ENCODE measurements at places on chromosomes 2 and 18.
A peak's percentile ranks its signal among the peaks of the same experiment; 100 is the strongest.

GRCh38 chr2:197198890-197199289 is 111.7 kb downstream of the ANKRD44 start:
- DNase-seq = no peak

GRCh38 chr2:234162861-234163260 is 112.4 kb downstream of the SPP2 start:
- DNase-seq = no peak

DNA sequence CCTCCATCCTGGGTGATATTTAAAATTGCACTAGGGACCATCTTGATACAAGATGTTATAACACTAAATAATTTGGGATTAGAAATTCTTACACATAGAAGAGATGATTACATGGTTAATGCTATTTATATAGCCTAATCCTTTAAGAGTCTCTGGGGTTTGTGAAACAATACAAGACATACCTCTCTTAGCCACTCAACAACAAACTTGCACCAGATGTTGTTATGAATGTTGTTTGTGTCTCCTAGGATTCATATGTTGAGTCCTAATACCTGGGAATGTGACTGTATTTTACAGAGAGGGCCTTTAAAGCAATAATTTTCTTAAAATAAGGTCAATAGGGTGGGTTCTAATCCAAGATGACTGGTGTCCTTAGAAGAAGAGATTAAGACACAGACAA is 678.3 kb downstream of the NYAP2 start:
- no peak for DNase-seq

- no peak for DNase-seq
These were observed 653.8 kb downstream of the BCL11A start for GRCh38 chr2:59899692-59900091.

- no peak for DNase-seq
These were observed 37.6 kb upstream of the PLEKHM3 start for GRCh38 chr2:208062961-208063360.

GRCh38 chr2:1740716-1741589 is 3.4 kb downstream of the PXDN start:
- DNase-seq = peak; percentile 65

- DNase-seq = no peak
These were observed 235.1 kb downstream of the AGAP1 start for GRCh38 chr2:235728800-235729556.

- no peak for DNase-seq
These were observed 356.2 kb upstream of the SPRED2 start for GRCh38 chr2:65788556-65788955.

DNA sequence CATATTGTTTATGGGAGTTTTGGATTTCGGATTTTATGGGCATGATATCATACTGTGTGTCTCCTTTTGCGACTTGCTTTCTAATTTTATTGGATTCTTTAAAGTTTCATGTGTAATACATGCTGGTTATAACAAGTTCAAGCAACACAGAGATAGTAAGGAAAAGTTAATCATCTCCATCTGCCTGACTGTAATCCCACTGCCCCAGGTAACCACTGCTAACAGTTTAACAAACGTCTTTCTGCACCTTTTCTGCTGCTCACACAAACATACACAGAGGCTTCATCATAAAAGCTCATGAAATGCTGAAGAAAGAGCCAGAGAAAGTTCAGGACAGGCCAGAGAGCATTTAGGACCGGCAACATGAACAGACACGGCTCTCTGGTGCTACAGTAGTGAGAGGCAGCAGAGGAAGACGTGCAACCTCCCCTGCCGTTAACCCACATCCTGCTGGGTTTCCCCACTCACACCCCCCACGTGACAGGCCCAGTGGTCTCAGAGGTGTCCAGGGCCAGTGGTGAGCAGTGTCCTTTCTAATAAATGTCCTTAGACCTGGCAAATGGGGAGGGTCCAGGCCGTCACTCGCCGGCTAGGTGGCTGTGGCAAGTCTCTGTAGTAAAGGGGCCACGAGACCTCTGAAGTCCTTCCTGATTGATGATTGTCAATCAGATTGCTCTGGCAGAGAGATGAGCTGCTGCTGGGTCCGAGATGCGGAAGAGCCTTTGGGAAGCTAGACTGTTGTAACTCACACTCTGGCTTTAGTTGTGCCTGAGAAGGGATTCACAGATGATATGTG is 43.0 kb upstream of the SLC1A4 start:
- DNase-seq = peak; percentile 41

DNA sequence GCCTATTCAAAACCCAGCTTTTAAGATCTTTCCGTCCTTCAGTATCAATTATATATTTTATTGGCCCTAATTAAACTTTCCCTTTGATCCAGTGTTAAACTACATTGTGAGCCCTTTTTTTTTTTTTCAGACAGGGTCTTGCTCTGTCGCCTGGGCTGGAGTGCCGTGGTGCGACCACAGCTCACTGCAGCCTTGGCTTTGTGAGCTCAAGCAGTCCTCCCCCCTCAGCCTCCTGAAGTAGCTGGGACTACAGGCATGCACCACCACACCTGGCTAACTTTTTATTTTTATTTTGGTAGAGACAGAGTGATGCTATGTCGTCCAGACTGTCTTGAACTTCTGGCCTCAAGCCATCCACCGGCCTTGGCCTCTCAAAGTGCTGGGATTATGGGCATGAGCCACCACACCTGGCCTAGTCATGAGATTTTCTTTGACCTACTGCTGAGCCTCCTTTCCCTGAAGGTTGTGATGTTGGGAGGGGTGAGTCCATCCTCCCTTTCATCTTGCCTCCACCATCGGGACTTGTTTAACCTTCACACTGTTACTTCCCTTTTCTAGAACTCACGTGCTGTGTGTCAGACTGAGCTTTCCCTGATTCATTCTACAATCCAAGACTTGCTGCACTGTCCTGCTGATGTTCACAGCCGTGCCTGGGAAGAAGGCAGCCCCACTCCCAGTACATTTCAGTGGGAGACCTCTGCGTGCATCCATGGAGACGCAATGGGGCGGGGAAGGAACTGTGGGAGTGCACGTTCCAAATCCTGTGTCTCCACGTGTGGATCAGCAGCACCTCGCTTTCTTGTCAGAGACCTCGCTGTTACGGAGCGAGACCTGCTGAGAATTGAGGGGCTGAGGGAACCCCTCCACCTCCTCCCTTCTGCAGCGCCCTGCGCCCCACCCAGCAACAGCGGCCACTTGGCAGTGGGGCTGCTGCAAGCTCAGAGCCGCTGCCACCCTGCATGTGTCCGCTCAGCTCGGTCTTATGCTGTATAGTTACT is 10.8 kb downstream of the OXER1 start:
- DNase-seq = no peak

GRCh38 chr2:216803791-216804190 is 56.1 kb downstream of the TNP1 start:
- DNase-seq = no peak

- DNase-seq = peak; percentile 96
These were observed 881 bp upstream of the FAM161A start for GRCh38 chr2:61854564-61855317.

DNA sequence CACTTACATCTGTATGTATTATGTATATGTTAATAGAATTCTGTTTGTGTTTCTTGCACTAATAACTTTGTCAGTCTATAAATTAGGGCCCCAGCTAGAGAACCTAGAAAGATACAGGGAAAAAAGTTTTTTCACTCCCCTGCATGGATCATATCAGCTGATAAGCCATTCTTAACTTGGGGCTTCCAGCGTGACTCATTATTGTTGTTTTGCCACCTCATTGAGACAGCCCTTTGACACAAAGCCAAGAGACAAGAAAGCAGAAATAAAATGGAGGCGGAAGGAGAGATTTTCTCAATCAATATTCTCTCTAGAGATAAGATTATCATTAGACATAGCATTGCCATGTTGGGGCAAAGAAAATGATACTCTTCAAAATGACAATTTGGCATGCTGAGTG is 93.4 kb downstream of the AKAIN1 start:
- DNase-seq = no peak

- DNase-seq = peak; percentile 58
These were observed 217.6 kb upstream of the THUMPD2 start for GRCh38 chr2:39996653-39997080.

GRCh38 chr2:97936199-97936598 is 59.5 kb downstream of the TMEM131 start:
- no peak for DNase-seq

DNA sequence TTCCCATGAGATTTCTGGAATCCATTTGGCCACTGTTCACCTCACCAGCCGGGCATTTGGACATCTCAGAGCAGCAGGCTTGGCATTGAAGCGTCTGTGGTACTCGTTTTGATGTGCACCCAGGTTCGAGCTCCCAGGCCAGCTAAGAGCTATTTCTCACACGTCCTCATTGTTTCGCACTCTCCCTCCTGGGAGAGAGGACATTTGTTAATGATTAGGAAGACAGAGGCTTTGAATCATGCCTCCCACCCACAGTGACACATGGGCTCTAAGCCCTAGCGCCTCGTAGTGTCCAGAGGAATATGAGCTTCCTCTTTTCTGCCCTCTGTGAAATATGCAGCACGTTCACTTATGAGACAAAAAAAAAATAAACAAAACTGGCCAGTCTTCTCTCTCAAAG is 361.8 kb downstream of the RND3 start:
- DNase-seq = peak; percentile 91

GRCh38 chr18:58534535-58535301 is 94.2 kb downstream of the ALPK2 start:
- no peak for DNase-seq

DNA sequence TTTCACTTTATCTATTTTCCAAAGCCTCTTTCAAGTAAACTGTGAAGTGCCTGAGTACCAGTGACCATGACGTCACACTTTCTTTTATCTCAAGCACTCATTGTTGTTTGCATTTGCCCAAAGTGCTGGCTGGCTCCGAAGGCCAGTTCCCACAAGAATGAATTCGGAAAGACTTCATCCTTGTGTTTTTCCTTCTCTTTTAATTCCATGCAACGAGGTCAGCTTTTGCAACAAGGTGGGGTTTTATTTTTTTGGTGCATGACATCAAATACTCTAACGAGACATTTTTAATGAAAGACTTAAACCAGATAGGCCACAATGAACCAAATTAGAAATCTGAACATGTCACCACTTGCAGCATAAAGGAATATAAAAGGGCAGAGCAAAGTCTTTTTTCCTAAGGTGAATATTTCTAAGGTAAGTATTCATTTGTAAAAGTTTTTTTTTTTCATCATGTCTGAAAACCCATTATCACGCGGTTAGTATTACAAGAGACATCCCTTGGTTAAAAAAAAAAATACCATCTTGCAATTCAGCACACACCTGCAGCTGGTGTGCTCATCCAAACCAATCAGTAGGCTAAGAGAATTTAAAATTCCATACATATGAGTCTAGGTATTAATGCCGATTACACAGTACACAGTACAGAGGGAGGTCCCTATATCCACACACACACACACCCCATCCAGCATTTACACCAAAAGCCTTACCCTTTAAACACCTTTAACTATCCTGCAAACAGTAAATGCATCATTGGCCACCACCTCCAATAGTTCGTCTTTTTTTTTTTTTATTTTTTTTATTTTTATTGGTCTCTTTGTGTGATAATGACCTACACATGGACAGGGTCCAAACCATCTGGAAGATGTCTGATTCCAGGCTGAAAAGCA is 2.3 kb downstream of the ARL4C start:
- DNase-seq = peak; percentile 59

DNA sequence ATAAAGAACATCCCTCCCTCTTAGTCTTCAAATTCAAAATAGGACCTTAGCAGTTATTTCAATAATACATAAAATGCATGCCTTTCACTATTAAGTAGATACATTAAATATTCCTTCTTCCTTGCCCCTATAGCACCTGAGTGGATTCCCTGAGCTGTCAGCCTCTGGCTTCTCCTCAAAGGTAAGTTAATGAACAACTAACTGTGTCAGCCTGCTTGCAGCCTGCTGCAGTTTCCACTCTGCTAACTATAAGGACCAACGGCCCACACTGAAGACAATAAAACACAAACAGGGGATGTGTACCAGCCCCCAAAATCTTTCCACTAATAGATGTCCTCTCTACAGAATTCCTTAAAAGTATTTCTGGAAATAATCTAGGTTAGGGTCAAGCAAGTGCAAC is 5.0 kb downstream of the KCTD1 start:
- DNase-seq = no peak

DNA sequence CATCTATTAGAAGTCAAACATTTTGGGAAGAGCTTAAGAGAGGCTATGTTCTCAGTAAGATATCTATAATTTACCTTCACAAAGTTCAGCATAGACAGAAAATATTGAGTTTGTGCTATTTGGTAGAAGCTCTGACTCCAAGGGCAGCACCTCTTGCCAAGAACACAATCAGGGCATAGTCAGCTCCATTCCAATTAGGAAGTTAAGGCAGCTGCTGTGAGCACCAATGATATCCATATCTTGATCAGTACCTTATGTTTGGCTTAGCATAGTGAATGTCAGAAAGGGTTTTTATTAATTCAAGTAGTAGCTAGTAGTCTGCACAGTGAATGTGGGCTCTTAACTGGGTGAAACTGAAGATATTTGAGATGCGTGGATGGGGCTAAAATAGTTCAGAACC is 86.4 kb upstream of the SPRED2 start:
- DNase-seq = no peak

DNA sequence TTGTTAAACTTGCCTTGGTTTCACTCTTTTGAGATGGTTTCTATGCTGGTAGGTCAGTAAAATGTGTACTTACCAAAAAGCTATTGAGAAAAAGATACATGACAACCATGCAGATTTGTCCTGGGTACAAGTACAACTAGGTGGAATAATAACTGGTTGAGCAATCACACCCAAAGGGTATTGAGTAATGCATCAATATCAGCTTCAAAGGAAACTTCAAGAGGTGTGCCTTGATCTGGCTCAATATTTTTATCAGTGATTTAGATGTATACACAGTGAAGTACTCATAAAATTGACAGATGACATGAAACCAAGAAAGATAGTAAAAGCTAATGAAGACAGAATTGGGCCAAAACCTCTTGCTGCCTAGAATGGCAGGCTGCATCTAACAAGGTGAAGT is 21.7 kb upstream of the GALNT1 start:
- DNase-seq = no peak

DNA sequence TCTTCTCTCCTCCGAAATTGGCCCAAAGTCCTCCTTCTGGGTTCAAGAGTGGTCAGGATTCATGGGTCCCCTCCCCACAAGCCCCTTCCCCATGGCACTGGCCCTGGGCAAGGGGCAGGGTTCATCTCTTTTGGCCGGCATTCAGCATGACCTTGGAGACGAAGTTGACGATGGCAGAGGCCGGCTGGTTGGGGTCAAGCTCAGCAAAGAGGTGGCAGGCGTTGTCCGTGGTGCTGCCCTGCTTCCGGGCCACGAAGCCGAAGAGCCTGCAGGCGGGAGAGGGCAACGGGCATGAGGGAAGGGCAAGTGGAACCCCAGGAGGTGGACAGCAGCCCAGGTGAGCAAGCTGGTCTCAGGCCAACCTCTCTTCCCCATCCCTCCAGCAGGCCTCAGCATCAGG is 198.5 kb downstream of the TNS1 start:
- no peak for DNase-seq

GRCh38 chr2:97676620-97677019 is 7.1 kb downstream of the C2orf92 start:
- DNase-seq = no peak

GRCh38 chr2:226548732-226549131 is 250.9 kb downstream of the IRS1 start:
- peak; percentile 43 for DNase-seq

DNA sequence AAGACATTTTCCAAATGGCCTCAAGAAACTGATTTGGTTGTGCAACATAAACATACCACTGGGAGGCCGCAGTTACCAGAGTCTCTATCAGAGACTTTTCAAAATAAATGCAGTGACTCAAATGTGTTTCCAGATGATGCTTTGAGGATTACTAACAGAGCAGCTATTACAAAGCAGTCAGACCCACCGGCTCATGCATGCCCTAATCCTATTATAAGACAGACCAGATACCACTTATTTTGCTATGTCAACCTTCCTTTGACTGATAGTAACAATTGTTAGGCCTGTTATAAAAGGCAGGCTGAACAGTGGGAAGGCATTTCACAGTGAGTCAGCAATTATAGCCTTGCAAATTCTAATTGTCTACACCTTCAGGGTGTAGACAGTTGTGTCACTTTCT is 217.7 kb downstream of the LRRTM1 start:
- DNase-seq = peak; percentile 84

All from fibroblast of skin of scalp (primary cell).